ENCODE measurements at places on chromosomes 2 and 18. TPM values are rescaled to one million over a fixed set of nuclear protein-coding genes. Genes with fewer than 3 reads are reported as not detected.

Gene UNC80
- total RNA-seq, result not detected

Gene FBXO41
- 1.4 TPM for total RNA-seq

Gene FAM110C
- total RNA-seq, result not detected

Gene AP1S3
- 61.7 TPM for total RNA-seq

Gene EML6
- total RNA-seq, result 0.39 TPM

Gene REG1B
- not detected for total RNA-seq

Gene TTR
- not detected for total RNA-seq

Gene CYBRD1
- 568 TPM for total RNA-seq
